ENCODE measurements at places on chromosomes 2 and 18. TPM values are rescaled to one million over a fixed set of nuclear protein-coding genes. Genes with fewer than 3 reads are reported as not detected.

The C2orf80 gene
- not detected for total RNA-seq

The PSMA8 gene
- total RNA-seq: 0.23 TPM

The FER1L5 gene
- not detected for total RNA-seq

The KCNG2 gene
- not detected for total RNA-seq

The TRAPPC8 gene
- 27.1 TPM for total RNA-seq

The TMEM37 gene
- total RNA-seq: 0.56 TPM

The CRYBA2 gene
- total RNA-seq: not detected

The CHST9 gene
- total RNA-seq: not detected

The IL1R2 gene
- total RNA-seq: not detected

The RESP18 gene
- not detected for total RNA-seq

The LYPD6B gene
- 1.6 TPM for total RNA-seq

The WNT10A gene
- not detected for total RNA-seq

The SH3RF3 gene
- 0.82 TPM for total RNA-seq

The FHL2 gene
- 245 TPM for total RNA-seq

The AQP12A gene
- not detected for total RNA-seq

The ADRA2B gene
- 0.03 TPM for total RNA-seq

The RAD51AP2 gene
- total RNA-seq: not detected
